ENCODE measurements at places on chromosomes 2 and 18.

DNA sequence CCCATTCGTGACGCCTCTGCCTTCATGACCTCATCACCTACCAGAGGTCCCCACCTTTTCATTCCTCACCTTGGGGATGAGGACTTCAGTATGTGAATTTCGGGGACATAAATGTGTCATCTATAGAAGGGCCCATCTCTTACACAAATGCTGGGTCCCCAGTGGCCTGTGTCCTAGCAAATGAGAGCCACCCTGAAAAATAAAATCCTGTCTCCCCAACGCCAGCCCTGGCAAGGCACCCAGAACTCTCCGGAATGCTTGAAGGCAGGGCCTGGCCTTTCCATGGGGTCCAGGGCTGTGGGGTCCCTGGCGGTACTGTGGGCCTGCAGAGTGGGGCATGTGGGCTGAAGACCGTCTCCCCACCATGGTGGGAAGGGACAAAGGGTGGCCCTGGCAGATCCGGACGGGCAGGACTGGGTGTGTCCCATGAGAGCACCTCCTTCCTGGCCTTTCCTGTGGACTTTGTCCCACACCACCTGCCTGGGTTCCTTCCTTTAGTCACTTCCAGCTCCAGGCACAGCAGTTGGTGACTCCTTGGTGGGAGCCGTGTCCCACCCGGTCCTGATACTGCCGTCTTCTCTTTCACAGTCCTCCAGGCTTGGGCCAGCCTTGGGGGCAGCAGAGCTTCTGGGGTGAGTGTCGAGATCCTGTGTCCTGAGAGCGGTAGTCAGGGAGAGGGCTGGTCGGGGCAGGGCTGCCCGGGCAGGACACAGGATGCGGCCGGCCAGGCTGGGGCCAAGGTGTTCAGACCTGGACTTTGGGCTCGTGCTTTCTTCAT lies 18.6 kb downstream of the CAPN10 start:
- DNase-seq, result peak; percentile 81

DNA sequence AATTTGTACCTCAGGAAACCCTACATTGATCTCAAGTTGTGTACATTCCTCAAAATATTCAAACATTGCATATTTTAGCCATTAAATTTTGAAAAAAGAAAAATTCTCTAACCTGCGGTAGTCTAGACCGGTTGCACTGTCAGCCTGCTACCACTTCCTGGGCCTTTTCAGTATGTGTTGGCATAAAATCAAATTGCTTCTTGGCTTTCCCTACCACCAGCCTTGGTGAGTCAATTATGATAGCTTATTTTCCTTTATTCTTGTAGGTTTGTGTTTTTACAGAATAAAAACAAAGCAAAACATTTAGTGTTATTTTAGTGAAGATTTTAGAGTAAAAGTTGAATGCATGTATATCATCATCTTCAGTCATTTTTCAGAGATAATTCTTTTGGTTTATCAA lies 61.2 kb downstream of the FAM171B start:
- DNase-seq, result no peak

GRCh38 chr2:177598326-177599138 lies 206.0 kb downstream of the AGPS start:
- peak; percentile 89 for DNase-seq

- no peak for DNase-seq
Observed at GRCh38 chr2:229220254-229220653, 50.8 kb downstream of the PID1 start.

- DNase-seq, result peak; percentile 9
Observed at GRCh38 chr2:110166266-110166665, 38.5 kb downstream of the NPHP1 start.

- no peak for DNase-seq
Observed at GRCh38 chr2:121506621-121507020, 24.1 kb upstream of the RNU4ATAC start.

DNA sequence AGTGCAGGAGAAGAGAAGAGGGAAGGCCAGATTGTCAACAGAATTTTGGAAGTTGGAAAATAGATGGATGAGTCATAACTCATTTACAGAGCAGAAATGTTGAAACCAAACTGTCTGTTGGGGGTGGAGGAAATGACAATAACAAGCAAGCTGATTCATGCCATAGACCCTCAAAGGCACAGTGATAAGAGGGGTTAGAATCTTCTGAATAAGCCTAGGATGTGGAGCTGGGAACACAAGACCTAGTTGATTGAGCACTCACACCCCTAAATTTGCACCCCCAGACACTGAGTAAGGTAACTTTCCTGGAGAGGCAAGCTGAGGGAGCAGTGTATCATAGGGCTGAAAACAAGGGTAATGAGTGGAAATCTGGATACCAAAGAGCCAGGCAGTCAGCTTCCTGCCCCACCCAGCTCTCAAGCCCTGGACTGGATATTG lies 141.4 kb downstream of the SCG2 start:
- DNase-seq, result no peak

- DNase-seq, result no peak
Observed at GRCh38 chr2:71742953-71743601, 289.7 kb downstream of the DYSF start.

DNA sequence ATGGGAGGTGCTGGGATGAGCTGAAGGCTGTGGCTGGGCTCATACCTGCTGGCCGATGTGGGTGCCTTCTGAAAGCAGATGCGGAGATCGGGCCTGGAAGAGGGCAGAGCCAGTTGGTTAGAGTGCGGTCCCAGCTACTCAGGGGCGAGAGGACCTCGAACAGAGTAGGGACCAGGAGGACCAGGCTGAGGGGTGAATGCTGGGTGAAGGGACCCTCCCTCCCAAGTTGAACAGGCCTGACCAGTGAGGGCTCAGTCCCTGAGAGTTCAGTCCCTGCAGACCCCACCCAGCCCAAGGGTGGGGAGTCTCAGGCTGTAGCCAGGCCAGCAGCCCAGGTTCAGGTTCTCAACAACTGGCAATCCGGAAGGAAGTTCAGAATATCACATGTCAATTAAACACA lies 232.8 kb upstream of the HS6ST1 start:
- DNase-seq, result no peak

DNA sequence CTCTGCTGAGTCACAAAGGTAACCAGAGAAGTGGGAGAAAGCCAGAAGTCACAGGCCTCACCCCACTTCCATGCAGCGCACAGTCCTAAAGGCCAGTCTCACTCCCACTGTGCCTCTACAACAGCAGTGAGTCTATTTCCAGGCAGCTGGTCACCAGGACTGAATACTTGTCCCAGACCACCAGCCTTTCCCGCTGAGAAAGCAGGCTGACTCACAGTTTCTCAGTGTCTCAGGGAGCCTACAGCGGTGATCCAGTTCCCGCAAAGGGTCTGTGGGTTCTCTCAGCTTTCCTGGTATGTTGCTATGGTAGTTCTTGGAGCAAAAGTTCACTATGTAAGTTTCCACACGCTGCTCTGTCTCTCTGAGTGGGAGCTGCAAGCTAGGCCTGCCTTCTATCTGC lies 622.5 kb downstream of the RNF144A start:
- no peak for DNase-seq

- DNase-seq, result no peak
Observed at GRCh38 chr18:24793742-24794141, 333.3 kb downstream of the HRH4 start.

DNA sequence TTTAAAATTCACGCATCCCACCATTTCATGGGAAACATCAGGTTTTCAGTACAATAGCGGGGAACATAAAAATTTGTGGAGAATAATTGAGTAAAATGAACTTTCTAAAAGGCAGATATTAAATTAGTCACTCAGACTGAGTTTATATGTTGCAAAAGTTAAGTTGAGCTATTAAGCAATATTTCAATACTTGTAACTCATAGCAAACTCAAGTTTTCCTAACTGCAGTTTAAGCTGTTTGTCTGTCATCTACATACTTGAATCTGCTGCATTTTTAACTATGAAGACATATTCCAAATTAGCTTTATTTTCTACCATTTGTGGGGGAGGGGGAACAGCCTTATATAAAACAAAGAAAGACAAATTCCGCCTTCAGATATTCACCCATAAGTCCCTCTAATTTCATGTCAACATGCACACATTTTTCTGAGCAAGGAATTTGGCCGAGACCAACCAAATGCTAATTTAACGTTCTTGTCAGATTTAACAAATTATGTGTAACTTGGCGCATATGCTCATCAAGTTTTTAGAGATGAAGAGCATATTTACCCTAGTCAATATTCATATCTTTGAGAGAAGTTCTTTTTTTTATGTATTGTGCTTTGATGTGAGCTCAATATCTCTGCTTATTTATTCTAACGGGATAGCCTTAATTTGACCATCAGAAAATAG lies 462.9 kb downstream of the TXNL1 start:
- no peak for DNase-seq

- DNase-seq, result no peak
Observed at GRCh38 chr2:35978218-35978617, 377.4 kb upstream of the CRIM1 start.

Measured in stomach (tissue), 19 donors.